Kidney (tissue), 22 donors: ENCODE measurements at places on chromosomes 1 and 21. TPM values are rescaled to one million over a fixed set of nuclear protein-coding genes. Genes with fewer than 3 reads are reported as not detected.

DNA sequence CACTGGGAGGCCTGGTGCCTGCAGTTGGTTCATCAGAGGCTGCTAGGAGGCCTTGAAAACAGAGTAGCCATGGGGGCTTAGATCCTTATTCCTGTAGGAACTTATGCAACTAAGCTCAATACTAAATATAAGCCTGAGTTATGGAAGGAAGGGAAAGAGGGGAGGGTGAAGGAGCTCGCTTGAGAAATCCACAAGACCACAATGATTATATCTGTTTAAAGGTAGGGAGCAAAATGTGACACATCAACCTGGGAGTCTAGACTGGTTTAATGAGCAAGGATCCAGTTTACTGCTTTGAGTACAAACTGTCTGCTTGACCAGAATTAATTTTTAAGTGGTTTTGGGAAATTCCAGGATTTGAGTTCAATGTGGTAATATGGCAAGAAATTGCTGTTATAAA, 20.4 kb upstream of the ANGPTL7 start:
- no peak for DNase-seq

DNA sequence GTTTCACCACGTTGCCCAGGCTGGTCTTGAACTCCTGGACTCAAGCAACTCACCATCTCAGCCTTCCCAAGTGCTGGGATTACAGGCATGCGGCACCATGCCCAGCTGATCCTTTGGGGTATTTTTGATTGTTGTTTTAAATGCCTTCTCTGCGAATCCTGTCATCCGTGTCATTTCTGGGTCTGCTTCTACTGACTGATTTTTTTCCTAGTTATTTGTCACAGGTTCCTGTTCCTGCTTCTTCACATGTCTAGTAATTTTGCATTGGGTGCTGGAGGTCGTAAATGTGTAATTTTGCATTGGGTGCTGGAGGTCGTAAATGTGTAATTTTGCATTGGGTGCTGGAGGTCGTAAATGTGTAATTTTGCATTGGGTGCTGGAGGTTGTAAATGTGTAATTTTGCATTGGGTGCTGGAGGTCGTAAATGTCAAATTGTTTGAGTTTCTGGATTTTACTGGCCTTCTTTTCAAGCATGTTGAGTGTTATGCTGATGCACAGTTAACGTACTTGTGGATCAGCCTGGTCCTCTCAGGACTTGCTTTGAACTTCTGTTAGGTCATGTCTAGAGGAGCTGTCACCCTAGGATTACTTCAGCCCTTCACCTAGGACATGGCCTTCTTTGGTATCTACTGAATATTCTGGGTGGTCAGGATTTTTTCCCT, 4.1 kb upstream of the ARHGEF16 start:
- DNase-seq, result no peak

DNA sequence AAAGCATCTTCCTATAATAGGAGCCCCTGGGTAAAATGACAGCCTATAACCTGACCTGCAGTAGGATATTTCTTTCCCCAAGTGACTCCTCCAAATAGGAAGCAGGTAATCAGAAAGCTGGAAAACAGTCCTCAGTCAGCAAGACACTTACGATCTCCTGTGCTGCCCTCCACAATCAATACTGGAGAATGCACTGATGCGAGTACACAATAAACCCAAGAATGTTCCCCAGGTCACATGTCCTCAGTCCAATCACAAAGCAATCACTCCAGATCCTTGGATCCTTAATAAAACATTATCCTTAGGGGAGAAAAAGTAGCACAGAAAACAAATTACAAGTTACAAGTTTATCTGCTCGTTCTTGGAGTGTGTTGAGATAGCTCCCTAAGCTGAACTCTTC, 233.1 kb downstream of the SLC45A1 start:
- no peak for DNase-seq

GRCh38 chr1:119462964-119463363, 44.0 kb upstream of the HSD3B1 start:
- DNase-seq, result no peak

DNA sequence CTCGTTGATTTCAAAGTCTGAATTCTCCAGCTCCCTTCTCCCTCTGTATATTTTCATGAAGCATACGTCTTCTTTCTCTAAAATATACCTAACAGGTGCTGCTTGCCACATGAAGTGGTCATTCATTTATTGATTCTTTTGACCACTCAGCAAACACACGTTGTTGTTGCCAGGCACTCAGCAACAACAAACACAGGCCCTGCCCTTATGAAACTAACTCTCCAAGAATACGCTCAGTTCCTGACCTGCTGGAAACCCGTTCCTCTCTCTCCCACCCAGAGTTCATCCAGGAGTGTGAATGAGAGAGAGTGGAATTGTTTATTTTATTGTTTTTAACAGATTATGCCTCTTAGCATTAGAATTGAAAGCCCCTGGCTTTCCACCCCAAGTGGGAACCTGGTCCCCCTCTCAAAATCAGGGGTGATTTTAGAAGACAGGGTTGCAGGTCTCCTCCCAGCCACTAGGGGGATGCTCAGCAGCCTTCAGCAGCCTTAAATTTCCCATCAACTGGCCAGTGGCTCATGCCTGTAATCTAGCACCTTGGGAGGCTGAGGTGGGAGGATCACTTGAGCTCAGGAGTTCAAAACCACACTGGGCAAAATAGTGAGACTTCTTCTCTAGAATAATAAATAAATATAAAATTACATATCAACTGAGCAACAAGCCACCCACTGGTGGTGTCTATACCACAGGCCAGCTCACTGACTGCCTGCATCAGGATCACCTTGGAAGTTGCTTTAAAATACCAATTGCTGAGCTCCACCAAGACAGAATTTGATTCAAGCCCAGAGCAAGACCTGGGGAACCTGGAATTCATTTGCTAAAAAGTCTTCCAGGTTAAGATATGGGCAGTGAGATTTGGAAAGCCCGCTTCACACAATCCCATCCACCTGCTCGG, 181.0 kb upstream of the KLHDC7A start:
- DNase-seq, result no peak

GRCh38 chr1:213179784-213180183, 128.7 kb downstream of the RPS6KC1 start:
- DNase-seq, result no peak

DNA sequence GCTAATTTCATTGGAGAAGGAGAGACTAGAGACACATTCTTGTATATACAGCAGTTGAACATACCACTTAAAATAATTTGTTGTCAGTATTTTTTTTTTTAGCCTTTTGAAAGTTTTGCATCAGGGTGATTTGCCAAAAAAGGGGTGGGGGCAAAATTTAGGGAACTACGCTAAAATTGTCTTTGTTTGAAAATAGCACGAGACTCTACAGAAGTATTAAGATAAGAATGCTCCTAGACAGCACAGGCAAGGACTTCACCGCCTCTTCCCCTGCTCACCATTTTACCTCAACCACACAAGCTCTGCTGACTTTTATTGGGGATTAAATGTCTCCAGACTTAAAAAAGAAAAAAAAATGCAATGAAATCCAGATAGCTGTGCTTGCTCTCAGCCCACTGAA, 236.1 kb upstream of the USP25 start:
- no peak for DNase-seq

GRCh38 chr1:109438798-109439297, 12.6 kb upstream of the PSMA5 start:
- no peak for DNase-seq

DNA sequence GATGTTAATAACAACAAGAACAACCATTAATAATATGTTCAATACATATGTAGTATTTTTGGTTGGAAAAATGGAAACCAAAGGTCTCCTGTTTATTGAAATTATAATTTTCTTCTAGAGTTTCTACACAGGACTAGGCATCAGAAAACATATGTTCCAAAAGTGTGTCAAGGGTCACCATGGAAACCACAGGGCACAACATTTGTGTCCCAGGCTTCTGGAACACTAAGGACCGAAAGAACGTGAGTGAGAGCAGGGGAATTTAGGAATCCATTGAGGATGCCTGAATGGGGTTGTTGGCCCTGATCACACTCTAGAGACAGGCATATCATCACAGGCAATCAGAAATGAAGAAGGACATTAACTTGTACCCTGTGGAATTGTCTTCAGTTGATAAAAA, 7.5 kb upstream of the CDC14A start:
- no peak for DNase-seq

GRCh38 chr1:16612332-16613172, 812 bp downstream of the NBPF1 start:
- DNase-seq, result peak; percentile 89

DNA sequence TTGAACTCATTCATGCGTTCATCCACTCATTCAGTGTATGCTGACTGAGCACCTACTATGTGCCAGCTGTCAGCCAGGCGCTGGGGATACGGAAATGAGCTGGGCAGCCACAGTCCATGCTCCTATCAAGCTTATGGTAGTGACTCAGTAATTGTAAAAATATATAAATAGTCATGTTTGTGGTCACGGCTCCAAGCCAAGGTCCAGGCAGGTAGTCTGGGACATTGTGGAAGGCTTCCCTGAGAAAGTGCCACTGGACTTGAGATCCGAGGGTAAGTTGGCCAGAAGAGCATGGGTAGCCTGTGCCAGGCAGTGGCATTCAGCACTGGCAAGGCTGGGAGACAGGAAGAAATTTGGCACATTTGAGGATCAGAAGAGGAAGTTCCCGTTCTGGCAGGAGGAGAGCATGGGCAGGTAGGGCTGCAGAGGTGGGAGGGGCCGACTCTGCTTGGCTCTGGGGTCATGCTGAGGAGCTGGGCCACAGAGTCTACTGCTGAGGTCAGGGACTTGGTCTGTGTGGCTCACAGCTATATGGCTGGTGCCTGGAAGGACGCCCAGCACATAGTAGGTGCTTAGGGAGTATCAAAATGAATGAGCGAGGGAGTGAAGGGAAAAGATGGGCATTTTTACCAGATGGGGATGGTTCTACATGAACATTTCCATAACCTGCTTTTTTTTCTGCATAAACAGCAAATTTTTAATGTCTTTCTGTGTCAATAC, 6.9 kb downstream of the PTPRF start:
- peak; percentile 26 for DNase-seq

- no peak for DNase-seq
These were observed 13.7 kb upstream of the MFSD2A start for GRCh38 chr1:39940980-39941871.

DNA sequence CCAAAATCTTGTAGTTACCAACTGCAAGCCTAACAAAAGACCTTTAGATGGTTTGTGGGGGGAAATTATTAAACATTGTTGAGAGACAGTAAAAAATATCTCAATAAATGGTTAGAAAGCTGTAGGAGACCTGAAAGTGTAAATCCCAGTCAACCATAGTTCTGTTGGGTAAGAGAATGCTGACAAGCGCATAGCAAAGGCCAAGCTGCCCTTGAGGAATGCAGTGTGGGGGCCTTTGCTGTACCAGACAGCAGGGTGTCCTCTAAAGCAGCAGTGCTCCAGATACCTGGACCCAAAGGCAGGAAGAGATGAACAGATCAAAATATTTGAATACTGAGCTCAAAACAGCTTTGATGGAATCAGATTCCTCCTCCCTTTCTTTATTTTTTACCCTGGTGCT, 54.6 kb downstream of the OBSCN start:
- DNase-seq, result no peak

- no peak for DNase-seq
These were observed 40.6 kb downstream of the KCNC4 start for GRCh38 chr1:110250749-110251148.

DNA sequence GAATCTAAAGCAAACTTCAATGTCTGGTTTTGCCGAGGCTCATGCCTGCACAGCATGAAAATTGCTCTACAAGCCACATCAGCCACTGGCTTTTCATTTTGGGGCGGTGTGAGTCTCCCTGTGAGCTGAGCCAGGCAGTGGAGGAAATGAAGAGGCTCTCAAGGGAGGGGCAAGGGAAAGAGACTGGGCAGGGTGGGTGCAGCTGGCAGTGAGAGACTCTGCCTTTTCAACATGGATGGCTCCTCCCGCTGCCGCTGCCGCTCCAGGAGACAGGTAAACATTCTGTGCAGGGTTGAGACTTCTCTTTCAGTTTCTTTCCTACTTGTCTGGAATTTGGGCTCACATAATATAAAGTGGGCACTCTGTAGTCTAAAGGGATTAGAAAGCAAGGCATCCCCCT, 11.3 kb upstream of the CTSE start:
- DNase-seq, result no peak

DNA sequence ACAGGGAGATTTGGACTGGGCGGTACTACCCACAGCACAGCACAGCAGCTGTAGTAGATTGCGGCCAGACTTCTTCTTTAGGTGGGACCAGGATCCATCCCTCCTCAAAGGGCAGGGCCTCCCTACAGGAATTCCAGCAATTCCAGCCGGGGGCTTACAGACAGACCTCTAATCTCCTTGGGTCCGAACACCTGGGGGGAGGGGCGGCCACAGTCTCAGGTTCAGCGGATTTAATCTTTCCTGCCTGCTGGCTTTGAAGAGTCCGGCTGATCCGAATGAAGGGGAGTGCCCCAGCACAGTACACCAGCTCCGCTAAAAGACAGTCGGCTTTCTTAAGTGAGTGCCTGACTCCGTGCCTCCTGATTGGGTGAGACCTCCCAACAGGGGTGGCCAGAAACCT, 1708.5 kb downstream of the BRINP3 start:
- no peak for DNase-seq

DNA sequence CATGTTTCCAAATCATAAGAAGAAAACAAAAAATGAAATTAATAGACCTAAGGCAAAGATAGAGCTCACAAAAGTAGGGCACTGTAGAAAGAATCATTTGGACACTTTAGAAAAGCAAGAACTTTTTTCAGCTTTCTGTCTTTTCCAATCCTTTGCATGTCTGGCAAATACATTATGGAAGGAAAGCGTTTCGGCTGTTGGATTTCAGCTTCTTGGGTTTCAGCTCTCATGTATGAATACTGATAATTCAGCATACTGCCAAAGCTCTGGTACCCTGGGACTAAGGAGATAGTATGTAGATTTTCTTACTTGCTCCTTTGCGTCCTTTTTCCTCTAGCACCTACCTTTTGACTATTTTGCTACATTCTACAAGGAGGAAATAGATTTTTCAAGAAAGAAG, 375.9 kb downstream of the BRINP3 start:
- DNase-seq, result no peak

CHD1L gene
- polyA plus RNA-seq, result 15.2 TPM

ORC1 gene
- polyA plus RNA-seq, result 0.37 TPM

FCRLB gene
- 2.8 TPM for polyA plus RNA-seq

LIN28A gene
- not detected for polyA plus RNA-seq

CCDC185 gene
- polyA plus RNA-seq, result not detected

PLA2G2C gene
- polyA plus RNA-seq, result not detected

RXRG gene
- 0.39 TPM for polyA plus RNA-seq

S100A2 gene
- polyA plus RNA-seq, result 416 TPM

GBP7 gene
- polyA plus RNA-seq, result not detected

KLF17 gene
- not detected for polyA plus RNA-seq

C8B gene
- polyA plus RNA-seq, result not detected

OR10J1 gene
- polyA plus RNA-seq, result not detected

TTC39A gene
- 31.4 TPM for polyA plus RNA-seq
